Stimulated activated CD8-positive, alpha-beta memory T cell treated with anti-CD3 and anti-CD28 coated beads, Interleukin-4, amount 100 ng/mL, for 1 hour (primary cell): ENCODE measurements at places on chromosomes 2 and 18.

- no peak for DNase-seq
Observed at GRCh38 chr2:239824046-239824694, 201.0 kb downstream of the NDUFA10 start.

- peak; percentile 57 for DNase-seq
Observed at GRCh38 chr2:46915811-46916630, 415 bp upstream of the MCFD2 start.

GRCh38 chr2:15967415-15968279 lies 27.3 kb downstream of the MYCN start:
- no peak for DNase-seq

GRCh38 chr2:199366406-199366805 lies 91.3 kb downstream of the SATB2 start:
- DNase-seq: no peak

GRCh38 chr2:88127888-88128653 lies at the start of gene FABP1:
FABP1 (minus strand) TSS chr2:88128062; CDS start chr2:88128017, 45 bp downstream.
- DNase-seq: no peak
